HEK293T (cell line): ENCODE measurements at places on chromosomes 5 and 9.

DNA sequence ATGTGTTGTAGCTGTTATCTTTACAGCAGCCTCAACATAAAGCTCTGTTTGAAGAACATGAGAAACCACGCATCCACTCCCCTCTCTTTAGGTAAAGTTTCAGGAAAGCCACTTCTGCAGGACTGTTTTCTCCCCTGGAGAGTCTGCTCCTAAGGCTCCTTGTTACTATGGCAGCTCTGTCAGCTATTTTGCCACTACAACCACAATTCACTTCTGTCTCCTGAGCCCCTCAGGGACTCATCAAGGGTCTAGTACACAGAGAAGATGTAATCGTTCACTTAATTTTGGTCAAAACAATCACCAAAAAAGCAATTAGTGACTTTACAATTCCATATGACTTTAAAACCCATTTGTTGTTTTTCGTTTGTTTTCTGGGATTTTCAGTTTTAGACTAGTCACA, 157.7 kb downstream of the FBN2 start:
- DNase-seq = peak; percentile 27

- DNase-seq = no peak
Observed at GRCh38 chr5:100110497-100110896, 424.7 kb upstream of the FAM174A start.

GRCh38 chr5:13278148-13278547, 666.3 kb downstream of the DNAH5 start:
- DNase-seq = peak; percentile 5

- no peak for DNase-seq
Observed at GRCh38 chr5:59301727-59302126, 591.8 kb downstream of the PDE4D start.

- peak; percentile 83 for DNase-seq
Observed at GRCh38 chr5:135462304-135462703, 10.2 kb upstream of the TIFAB start.

- peak; percentile 99 for DNase-seq
Observed at GRCh38 chr9:134135343-134136117, at the start of gene WDR5. Gene WDR5, plus strand, starts transcription at chr9:134136082. Its CDS starts 3,796 bp downstream, at chr9:134139878.

DNA sequence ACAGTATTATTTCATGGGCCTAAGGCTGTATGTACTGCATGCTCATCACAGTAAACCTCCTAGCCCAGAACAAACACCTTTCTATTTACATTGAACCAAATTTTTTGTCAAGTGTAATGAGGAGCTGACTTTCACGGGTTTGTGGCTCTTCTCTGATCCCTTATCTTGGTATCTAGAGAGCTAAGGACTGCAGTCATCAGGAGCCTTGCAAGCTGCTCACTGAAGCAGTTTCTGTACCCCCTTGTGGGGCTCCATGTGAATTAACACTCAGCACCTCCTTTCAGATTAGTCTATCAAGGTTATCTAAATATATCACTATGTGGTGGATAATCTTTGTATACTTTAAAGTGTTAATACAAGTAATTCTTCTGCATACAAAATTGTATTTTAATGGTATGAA, 108.2 kb downstream of the AUH start:
- DNase-seq = no peak

- no peak for DNase-seq
Observed at GRCh38 chr9:72039532-72039931, 20.9 kb downstream of the C9orf57 start.

DNA sequence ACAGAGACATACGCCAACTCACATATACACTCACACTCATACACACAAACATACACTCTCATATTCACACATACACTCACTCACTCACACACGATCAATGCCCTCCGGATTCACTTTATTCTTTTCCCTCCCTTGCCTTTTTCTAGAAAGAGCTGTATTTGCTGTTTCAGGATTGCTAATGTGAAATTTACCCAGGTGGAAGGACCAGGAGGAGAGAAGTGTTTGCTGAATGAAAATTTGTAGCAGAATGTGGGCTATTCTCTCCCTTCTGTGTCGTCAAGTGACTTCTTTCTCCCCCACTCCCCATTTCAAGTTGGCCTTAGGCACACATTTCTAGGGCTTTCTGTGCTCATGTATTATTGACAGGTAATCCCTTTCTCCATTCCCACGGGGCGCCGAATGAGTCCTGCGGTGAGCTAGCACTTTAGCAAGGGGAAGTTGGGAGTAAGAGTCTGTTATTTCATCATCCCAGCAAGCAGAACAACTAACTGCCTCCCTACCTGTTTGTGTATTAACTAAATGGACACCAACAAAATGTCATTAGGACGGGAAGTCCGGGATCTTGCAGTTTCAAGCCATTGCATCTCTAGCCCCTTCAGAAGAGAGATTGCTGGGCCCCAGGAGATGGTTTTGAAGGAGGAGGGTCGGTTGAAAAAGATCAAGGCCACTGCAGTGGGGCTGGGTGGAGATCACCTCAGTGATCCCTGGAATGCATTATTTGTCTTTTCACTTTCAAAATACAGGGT, 97.1 kb upstream of the TAF11L2 start:
- no peak for DNase-seq

GRCh38 chr5:147359581-147359980, 124.8 kb downstream of the STK32A start:
- DNase-seq = no peak

- no peak for DNase-seq
Observed at GRCh38 chr5:173809014-173809413, 79.1 kb upstream of the CPEB4 start.

DNA sequence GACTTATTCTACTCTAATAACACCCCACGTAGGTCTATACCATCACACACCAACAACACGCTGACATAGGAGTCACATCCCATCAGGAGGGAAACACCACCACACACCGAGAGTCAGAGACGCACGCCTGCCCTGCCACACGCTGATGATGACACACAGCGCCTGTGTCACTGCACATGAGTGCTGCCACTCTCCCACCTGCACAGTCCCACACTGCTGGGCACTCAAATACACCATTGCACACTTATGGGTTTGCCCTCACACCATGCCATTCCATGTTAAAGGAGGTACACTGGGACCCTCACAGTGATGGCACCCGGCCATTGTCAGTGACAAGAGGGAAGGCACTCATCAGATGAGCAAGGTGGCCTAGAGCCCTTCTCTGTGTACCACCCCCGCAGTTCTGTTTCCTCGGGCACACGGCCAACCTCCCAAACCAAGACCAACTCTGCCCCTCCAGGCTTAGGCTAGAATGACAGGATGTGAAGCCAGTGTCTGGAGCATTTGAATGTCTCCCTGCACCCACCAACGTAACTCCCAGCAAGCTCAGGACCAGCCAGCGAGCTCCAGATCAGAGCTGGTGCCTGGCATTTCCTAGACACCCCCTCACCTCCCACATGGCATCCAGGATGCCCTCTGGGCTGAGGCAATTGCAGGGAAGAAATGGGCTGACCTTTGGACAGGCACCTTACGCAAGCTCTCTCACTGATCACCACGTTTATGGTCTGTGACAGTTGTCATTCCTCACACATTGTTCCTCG, 3.6 kb upstream of the CPLX2 start:
- peak; percentile 66 for DNase-seq

DNA sequence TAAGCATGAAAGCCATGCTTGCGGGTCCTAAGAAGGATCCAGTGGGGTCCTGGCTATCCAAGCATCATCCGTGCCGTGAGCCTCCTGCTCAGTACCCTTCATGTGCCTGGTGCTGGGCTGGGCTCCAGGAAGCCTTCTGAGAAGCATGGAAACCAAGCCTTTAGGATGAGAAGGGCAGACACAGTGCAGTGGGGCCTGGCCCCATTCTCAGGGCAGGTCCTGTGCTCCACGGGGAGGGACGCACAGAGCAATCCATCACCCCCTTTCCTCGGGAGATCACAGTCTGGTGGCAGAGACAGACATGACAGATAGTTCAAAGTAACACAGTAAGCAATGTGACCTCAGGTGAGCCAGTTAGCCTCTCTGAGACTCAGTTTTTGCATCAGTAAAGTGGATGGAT, 76.9 kb downstream of the RGS3 start:
- DNase-seq = no peak

GRCh38 chr5:146426853-146427618, 20.1 kb upstream of the TCERG1 start:
- peak; percentile 60 for DNase-seq

- no peak for DNase-seq
Observed at GRCh38 chr5:29498412-29498811, 1695.1 kb upstream of the CDH6 start.

- DNase-seq = no peak
Observed at GRCh38 chr5:68409259-68409658, 193.7 kb downstream of the PIK3R1 start.

DNA sequence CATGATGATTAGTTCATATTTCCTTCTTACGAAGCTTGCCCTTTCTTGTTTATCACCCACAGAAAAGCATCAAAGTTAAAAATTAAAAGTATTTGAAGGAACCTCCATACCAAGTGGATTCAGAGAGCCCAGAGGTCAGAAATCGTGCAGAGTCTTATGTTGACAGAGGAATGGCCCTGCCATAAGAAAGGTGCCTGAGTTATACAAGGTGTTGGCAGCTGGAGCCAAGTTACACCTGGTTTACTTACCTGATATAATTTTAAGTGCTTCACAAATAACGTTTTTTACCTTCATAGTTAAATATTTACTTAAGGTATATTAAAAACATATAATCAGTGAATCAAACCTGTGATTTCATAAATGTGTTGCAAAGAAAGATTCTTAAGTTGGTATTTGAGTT, 42.3 kb upstream of the DHFR start:
- DNase-seq = no peak

DNA sequence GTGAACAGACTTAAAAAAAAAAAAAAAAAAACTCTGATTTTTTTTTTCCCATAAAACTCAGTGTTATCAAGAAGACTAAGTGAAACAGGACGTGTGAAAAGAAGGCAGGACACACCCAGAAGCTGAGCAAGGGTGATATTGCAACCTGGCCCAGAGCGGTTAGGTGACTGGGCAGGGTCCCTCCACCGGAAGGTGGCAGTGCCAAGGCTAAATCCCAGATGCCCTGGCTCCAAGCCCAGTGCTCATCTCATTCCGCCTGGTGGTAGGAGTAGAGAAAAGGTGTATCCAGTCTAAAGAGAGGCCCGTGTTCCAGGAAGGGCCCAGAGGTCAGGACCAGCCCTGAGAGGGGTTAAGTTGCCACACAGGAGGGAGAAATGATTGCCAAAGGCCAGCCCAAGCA, 51.5 kb upstream of the SAP30L start:
- no peak for DNase-seq

GRCh38 chr9:70971723-70972122, 149.7 kb downstream of the TRPM3 start:
- DNase-seq = no peak

GRCh38 chr5:170268884-170269283, 28.7 kb downstream of the LCP2 start:
- DNase-seq = no peak

DNA sequence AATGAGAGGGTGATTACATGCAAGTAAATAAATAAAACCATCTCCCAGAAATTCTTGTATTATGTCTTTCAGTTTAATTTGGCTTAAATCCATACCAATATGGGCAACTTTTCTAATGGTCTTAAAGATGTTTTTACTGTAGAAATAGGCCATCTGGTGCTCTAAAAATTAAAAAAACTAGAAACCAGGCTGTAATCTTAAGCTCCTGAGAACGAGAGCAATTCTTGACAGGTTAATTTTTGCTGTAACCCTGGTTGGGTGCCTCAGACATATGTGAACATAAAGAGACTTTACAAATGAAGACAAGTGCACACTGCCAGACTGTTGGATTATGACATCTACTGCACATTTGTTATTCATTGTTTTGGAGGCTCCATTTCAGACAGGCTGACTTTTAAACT, 246.8 kb upstream of the DAB2 start:
- no peak for DNase-seq

- no peak for DNase-seq
Observed at GRCh38 chr9:127905004-127905728, 5.8 kb upstream of the ST6GALNAC6 start.

- no peak for DNase-seq
Observed at GRCh38 chr5:175027390-175027789, 303.0 kb downstream of the MSX2 start.

GRCh38 chr5:10339058-10339811, 14.3 kb upstream of the MARCHF6 start:
- no peak for DNase-seq
